ENCODE measurements at places on chromosomes 6 and 20. TPM values are rescaled to one million over a fixed set of nuclear protein-coding genes. Genes with fewer than 3 reads are reported as not detected.

ACTL10 gene
- total RNA-seq = 1.2 TPM

- no peaks in the 10 kb centered on the region for H3K36me3 ChIP-seq
- H3K4me1 ChIP-seq = peaks cover 44% of the 10 kb centered on the region
- DNase-seq = no peak
Measured at GRCh38 chr6:7108964-7109836, 1.4 kb downstream of the RREB1 start.

DNA sequence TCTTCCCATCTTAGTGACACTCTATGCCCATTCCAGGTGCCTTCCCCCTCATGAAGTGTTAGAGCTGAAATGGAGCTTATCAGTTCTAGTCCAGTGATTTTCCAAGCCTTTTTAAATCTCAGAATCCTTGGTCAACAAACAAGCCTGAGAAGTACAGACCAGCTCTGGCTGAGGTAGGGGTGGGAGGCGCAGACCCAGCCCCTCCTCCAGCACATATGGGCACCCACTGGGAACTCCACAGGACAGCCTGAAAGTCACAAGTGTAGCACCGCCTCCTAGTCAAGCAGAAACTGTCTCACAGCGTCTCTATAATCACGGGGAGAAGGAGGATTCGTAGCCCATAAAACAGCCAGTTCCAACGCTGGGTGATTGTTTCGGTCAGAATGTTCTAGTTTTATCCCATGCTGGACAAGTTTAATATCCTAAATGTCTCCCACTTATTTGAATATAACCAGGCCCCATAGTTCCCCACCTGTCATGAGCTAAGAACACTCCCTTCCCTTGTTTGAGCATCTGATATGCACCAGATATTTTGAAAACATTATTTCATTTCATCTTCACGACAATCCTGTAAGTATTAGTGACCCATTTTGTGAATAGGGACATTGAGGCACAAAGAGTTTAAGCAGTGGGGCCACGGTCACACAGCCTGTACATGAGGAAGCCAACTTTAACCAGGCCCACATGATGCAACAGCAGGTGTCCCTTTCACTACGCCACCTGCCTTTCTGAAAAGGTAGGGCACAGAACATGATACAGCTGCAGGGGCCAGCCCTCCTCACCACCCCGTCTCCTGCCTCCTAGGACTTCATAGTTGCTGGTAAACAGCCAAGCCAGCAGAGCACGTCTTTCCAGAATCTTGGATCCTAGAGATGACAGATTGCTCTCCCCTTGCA, 40.1 kb downstream of the TRAF3IP2 start:
- peaks cover 59% of the 10 kb centered on the region for H3K4me1 ChIP-seq
- peak overlapping the region; percentile 80 for H3K27ac ChIP-seq
- no peaks in the 10 kb centered on the region for H3K27me3 ChIP-seq
- peaks cover 39% of the 10 kb centered on the region for H3K36me3 ChIP-seq
- H3K4me3 ChIP-seq = no peak overlapping the region
- DNase-seq = peak; percentile 75

HUS1B gene
- total RNA-seq = 0.19 TPM

- no peak for DNase-seq
- H3K36me3 ChIP-seq = peaks cover 81% of the 10 kb centered on the region
- no peak overlapping the region for H3K4me3 ChIP-seq
- H3K27me3 ChIP-seq = no peaks in the 10 kb centered on the region
- H3K4me1 ChIP-seq = peaks cover 23% of the 10 kb centered on the region
- no peak overlapping the region for H3K27ac ChIP-seq
Measured at GRCh38 chr6:109474995-109475394, 8.0 kb downstream of the ZBTB24 start.

DNA sequence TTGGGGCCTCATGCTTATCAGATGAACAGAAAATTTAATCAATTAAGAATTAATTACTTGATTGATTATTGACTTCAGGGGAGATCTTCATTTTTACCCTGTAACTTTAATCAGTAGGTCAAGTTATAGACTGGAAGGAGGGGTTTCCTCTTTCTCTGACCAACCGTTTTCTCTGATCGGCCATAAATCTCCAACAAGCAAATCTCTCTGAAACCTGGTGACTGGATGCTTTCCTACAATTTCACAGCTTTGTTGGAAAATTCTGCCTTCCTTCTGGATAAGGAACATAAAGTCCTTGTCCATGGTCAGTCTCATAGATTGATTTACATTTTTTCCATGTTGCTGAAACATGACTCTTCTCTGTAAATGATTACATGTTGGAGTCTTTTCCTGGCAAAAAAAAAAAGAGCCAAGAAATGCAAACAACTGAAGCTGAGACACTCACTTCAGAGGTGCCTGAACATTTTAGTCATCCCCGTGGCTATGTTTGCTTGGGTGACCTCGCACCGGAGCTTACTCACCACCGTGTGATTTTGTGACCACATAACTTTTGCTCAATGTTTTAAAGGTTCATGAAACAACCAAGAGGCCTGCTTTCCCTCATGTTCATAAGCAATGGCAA, 31.0 kb downstream of the IRF4 start:
- DNase-seq = no peak
- no peak overlapping the region for H3K27ac ChIP-seq
- no peak overlapping the region for H3K4me3 ChIP-seq
- no peaks in the 10 kb centered on the region for H3K36me3 ChIP-seq

ZNF217 gene
- 22.6 TPM for total RNA-seq

Data from thymus (tissue), 14 donors.